Stimulated activated CD8-positive, alpha-beta memory T cell treated with anti-CD3 and anti-CD28 coated beads, Interleukin-4, amount 100 ng/mL, for 1 hour (primary cell): ENCODE measurements at places on chromosomes 4 and X.

- DNase-seq: no peak
These were observed 84.3 kb upstream of the PSAPL1 start for GRCh38 chr4:7518871-7519637.

- DNase-seq: no peak
These were observed 130.9 kb downstream of the AFAP1 start for GRCh38 chr4:7808752-7809151.

GRCh38 chr4:125728568-125728967 lies 413.8 kb downstream of the FAT4 start:
- DNase-seq: no peak

DNA sequence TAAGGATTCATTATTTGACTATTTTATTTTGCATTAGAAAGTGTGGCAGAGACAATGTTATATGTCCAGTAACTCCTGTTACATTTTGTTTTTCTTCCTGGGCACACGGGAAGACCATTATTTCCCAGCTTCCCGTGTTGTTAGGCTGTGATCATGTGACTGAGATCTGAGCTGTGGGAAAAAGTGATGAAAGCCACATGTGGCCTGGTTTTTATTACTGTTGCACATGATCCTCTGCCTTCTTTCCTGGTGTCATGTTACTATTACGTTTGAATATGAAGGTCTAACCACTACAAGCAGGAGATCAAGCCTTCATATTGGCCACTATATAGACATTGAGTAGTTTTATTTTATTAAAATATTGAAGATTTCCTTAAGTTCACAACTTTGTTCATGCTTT lies 28.2 kb upstream of the MID1 start:
- no peak for DNase-seq

- DNase-seq: no peak
These were observed 2.8 kb downstream of the ARX start for GRCh38 chrX:25012793-25013631.

- DNase-seq: no peak
These were observed 34.3 kb downstream of the PAPSS1 start for GRCh38 chr4:107685740-107686139.

- no peak for DNase-seq
These were observed 1.7 kb downstream of the GPRIN3 start for GRCh38 chr4:89305712-89306437.
